ENCODE measurements at places on chromosomes 13 and 19.

DNA sequence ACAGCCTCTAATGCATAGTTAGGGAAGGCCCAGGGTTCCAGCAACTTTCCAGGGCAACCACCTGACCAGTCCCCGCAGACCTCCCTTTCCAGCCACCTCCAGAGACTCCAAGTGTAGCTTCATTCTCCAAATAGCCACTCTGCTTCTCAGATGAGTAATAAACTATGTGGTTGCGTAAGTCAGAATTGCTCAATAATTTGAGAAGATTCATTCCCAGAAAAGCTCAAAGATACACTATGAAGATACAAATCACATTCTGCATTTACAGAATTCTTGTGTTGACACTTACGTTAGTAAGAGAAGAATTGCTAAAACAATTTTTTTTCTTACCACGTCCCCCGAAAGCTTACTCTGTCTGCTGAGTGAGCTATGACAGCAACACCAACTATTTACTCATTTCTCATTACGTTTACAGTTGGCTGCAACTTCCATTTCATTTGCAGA lies 8.2 kb upstream of the LATS2 start:
- peak; percentile 98 for DNase-seq

DNA sequence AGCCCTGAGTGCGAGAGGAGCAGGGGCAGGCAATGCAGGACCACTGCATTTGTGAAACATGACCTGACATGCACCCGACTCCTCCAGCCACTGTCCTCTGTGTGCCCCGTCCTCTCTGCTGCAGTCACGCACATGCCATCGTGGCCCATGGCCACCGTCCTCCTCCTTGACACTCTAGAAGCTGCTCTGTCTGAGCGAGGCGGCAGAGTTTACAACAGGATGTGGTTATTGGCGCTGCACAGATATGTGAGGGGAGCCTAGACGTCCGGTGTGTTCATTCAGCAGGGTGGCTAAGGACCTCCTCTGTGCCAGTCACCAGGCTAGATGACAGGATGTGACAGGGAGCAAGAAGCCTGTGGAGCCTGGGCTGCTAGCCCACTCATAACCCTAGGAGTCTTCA lies 277.8 kb downstream of the FOXO1 start:
- DNase-seq = no peak

DNA sequence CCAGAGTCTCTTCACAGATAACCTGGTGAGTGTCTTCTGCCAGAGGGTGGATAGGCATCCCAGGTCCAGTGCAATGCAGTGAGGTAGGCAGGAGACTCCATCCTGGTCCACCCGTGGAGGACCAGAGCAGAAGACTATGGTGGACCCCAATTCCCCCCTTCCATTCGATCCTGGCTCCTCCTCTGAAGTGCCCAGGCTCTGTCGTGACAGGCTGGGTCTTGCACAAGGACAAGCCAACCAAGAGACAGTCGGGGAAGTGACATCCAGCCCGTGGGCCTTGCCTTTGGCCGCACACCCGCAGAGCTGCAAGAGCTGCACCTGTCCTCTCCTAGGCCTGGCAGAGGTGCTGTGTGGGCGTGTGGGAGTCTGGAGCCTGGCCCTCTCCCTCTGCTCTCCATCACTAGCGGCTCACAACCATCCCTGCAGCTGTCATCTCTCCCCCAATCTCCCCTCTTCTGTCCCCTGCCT lies 3.1 kb downstream of the ZNF784 start:
- DNase-seq = no peak

DNA sequence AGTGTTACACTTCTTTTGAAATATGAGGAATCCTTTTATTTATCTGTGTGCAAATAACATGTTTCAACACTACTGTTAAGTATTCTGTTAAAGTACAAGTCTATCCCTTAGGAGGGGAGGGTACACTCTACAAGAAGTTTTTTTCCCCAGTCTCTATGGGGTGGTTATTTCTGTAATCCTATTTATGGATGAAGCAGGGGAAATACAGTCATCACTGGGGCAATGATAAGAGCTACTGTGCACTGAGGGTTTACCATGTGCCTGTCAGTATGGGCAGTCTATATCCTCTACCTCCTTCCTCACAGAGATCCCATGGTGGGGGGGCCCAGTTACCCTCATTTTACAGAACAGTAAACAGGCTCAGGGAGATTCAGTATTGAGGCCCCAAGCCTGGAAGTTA lies 16.6 kb upstream of the TRIM13 start:
- no peak for DNase-seq

DNA sequence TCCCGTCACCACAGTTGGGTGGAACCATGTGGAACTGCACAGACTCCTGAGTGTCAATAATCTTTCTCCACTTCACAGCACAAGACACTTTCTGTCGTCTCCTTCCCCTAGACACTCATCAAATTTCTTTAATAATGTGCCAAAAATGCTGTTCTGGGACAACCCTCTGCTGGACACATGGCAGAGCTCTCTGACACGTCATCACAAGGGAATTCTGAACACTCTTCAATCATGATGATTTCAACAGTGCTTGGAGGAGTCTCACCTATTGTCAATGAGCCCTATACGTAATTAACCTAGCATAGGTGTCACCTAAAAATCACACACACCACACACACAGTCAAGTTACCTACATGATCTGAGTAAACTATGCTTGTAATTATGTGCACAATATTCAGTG lies 141.3 kb downstream of the STOML3 start:
- DNase-seq = peak; percentile 7

- DNase-seq = no peak
Measured at GRCh38 chr19:35360880-35361420, 2.7 kb downstream of the FFAR3 start.

DNA sequence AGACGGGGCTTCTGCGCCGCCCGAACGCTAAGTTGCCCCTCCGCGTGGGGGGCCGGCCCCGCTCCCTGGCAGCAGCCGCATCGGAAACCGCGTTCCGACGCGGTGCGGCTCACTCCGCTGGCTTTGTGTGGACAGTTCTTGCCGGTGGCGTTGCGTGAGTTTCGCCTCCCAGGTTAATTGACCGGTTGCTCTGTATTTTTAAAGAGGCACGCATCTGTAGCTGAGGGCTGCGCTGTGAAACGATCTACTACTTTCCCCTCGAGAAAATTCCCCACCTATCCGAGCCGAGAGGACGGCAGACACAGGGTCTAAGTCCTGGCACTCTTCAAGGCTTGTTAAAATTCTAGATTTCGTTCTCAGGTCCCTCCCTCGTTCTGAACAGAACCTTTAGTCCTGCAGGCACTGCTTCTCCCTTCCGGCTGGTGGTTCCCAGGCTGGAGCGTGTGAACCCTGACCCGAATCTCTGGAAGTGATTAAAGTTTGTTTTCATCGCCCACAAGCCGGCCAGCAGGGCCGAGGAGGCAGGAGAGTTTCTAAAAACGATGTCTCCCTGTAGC lies 933 bp downstream of the ARHGEF7 start:
- peak; percentile 91 for DNase-seq

- no peak for DNase-seq
Measured at GRCh38 chr13:94129490-94129894, 350.0 kb downstream of the DCT start.

GRCh38 chr13:112168761-112169160 lies 101.8 kb downstream of the SOX1 start:
- no peak for DNase-seq

DNA sequence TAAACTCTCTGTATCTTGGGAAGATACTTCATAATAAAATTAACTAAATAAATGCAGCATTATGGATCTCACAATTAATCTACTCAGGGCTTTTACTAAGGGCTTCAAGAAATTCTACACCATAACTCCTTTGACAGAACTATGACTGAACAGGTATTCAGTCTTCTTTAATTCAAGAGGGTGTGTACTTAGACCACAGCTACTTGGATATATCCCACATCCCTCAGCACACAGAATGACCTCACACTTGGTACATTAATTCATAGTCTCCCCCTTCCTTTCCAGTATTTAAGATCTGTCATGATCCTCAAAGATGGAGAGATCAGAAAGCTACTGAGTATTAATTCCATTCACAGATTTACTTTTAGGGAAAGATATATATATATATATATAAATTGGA lies 11.6 kb downstream of the DIAPH3 start:
- DNase-seq = peak; percentile 37

GRCh38 chr19:34023381-34023780 lies 148.9 kb upstream of the LSM14A start:
- DNase-seq = no peak

DNA sequence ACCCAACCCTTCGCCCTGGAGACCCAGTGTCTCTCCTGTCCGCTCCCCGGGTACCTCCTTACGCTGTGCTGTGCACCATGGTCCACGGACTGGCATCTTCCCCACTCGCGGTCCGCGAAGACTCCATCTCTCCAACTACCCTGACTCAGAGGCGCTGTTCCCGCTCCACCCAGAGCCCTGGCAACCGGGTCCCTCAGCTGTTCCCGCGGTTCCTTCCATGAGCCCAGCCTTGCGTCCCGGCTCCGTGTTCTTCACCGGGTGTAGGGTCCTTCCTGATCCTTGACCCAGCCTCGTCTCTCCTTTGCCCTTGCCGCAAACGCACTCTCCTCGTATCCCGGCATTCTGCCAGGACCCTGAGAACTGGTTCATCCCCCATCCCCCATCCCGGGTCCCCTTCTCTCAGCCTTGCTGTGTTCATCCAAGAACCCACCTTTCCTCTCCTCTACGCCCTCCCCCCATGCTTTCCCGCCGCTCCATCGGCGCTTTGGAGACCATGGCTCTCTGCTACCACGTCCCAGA lies 664 bp downstream of the ICAM5 start:
- no peak for DNase-seq

DNA sequence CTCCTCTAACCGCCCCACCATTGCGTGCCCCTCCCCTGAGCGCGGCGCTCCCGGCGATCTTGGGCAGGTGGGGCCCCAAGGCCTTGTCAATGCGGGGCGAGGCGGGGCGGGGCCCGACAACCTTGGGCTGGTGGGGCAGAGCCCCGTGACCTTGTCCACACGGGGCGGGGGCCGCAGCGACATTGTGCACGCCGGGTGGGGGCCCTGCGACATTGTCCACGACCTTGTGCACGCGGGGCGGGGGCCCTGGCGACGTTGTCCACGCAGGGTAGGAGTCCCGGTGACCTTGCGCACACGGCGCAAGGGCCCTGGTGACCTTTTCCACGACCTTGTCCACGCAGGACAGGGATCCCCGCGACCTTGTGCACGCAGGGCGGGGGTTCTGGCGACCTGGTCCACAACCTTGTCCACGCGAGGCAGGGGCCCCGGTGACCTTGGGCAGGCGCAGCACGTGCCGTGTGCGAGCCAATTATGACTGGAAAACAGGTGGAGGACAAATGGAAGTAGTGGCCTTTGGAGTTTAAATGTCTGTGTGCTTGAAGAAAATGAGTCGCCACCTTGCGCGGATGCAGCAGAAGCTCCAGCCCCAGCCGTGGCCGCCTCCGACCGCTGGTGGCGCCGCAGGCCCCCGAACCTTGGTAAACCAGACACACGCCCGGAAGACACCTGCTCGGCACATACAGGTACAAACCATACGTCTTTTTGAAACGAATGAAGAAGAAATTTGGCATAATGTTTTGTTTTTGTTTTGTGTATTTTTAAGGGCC lies 62.6 kb downstream of the LATS2 start:
- DNase-seq = no peak

GRCh38 chr19:41530184-41530534 lies 45.8 kb upstream of the CEACAM21 start:
- DNase-seq = no peak

DNA sequence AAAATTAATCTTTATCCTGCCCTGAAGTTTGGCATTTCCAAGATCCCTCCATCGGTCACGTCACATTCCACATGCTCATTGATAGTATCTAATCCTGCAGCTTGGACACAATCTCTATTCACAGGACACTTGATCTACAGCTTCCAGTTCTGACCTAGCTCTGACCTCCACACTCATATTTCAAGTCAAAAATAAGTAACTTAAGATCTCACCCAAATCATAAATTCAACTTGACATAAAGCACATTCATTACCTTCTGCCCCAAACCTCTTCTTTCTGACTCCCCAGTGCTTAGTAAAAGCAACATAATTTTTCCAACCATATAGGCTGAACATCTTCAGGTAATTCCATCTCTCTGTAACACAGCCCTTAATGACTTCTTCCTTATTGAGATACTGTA lies 880.2 kb downstream of the PCDH9 start:
- DNase-seq = no peak

DNA sequence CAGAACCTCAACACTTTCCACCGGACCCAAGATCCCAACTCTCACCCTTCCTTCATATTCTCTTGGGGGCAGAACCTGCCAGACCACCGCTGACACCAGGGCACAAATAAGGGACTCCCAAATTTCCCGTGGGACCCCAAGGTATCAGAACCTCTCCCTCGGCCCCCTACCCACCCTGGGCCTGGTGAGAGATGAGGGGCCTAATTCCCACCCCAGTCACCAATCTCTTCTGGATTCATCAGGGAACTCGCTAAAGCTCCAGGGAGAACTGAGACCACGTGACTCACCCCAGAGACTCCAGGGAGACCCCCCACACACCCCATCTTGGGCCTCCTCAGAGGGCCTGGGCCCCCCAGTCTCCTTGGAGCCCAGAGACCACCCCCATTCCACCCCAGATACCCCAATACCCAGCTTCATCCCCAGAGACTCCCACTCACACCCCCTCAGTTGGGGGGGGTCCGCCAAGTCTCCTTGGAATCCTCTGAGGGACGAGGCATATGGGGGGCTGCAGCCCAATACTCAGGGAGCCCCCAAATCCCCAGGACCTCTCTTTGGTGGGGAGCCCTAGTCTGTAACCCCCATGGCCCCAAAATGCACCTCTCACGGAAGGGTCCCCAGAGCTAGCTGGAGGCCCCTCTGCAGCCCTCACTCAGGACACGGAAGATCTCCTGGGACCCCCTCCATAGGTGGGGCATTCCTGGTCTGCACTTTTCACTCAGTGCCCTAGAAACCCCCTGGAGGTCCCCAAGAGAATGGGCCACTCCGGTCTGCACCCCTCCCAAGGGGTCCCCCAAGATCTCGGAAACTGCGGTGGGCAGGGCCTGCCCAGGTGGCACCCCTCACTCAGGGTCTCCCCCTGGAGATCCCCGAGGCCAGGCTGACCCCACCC lies 1.6 kb downstream of the LMNB2 start:
- DNase-seq = no peak

DNA sequence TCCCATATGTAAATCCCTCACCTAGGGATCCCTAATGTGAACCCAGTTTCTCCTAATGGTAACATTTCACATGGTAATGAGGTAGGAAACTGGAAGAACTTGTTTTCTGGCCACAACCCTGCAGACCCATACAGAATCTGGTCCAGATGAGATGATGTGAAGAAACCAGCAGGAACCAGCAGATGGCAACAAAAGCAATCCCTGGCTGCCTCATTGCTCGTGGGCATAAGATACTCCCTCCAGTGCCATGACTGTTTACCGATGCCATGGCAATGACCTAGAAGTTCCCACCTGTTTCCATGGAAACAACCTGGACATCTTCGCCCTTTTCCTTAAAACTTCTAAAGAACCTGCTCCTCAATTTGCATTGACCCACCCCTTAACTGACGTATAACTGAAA lies 1.4 kb upstream of the CD209 start:
- DNase-seq = peak; percentile 13

GRCh38 chr13:66551128-66551527 lies 679.0 kb downstream of the PCDH9 start:
- DNase-seq = no peak

GRCh38 chr19:8253678-8254077 lies 44.5 kb downstream of the CERS4 start:
- peak; percentile 18 for DNase-seq

Data from fibroblast of mammary gland (primary cell).